Stimulated activated CD8-positive, alpha-beta memory T cell treated with anti-CD3 and anti-CD28 coated beads, Interleukin-4, amount 100 ng/mL, for 1 hour (primary cell): ENCODE measurements at places on chromosomes 6 and 20.

GRCh38 chr6:27545271-27546046 is 72.6 kb upstream of the ZNF184 start:
- DNase-seq, result no peak

DNA sequence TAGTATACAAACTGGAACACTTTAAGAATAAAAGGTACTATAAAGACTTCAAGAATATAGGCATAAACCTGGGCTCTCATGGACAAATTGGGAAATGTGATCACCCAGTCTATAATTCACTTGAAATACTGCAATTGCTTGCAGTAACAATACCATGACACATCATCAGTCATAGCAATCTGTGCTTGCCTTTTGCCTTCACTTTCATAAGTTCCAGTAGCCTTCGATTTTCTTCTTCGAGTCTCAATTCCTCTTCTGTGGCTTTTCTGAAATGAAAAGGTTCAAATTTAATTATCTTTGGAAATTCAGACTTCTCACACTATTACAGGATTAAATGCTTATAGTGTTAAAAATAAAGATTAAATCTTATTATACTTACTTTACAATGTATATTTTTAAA is 96.3 kb upstream of the ZBTB24 start:
- DNase-seq, result no peak

- no peak for DNase-seq
These were observed 12.9 kb upstream of the CEP85L start for GRCh38 chr6:118663993-118664985.

DNA sequence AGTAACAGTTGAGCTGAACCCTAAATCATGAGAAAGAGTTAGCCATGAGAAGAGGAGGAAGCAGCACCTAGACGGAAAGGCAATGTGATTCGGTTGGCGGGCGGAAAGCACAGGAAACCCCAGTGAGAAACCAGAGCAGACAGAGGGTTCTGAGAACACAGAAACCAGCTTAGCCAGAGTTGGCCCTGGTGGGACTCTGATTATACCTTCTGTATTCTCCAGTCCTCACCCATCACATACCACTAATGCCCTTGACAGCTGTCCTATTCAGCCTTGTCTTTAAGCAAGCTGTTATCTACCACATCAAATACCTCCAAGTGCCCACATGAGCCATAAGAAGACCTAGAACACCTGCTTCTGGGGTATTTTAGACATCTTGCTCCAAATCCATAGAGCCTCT is 58.9 kb upstream of the LRRC1 start:
- DNase-seq, result peak; percentile 10

DNA sequence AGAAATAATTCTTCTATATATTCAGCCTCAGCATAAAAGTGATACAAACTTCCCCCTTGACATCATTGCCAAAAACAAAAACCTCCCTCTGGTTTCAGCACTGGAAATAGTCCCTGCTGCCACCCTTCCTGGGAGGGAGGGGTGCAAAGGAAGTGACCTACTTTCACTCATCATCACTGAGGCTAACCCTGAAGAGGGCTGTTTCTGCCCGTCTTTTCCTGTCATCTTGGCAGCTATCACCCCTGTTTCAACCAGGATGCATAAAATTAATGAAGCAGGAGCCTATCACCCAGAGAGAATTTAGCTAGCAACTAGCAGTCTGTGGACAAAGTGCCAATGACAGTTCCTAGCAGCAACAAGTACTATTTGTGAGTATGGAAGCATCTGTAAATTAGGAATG is 397.8 kb downstream of the LAMA2 start:
- no peak for DNase-seq

DNA sequence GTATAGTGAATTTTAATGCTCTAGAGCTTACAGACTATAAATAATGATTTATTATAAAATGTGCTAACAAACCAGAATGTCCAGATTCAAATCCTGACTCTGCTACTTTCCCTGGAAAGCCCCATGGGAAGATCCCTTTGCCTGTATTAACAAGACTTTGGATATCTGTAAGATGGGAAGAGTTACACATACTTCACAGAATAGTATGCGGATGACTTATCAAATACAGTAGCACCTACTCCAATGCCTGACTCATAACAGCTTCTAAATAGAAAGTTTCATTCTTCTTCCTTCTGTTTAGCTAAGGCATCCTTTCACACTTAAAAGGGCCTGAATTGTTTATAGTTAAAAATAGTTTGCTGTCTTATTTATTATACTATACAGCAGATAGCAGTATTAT is 166.3 kb downstream of the KCNQ5 start:
- no peak for DNase-seq

DNA sequence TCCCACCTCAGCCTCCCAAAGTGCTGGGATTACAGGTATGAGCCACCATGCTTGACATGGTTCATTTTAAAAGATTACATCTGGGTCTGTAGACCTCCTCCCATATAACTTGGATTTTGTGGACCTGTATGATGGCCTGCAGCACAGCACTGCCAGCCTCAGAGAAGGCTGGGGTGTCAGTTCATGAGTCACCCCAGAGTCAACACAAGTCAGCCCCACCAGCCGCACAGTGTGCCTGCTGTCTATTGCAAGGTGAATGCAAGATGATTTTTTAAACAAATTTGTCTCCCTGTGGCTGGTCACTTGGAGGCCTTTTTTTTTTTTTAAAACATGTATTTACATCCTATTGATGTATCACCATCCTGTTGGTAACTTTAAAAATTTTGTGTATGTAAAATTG is 76.7 kb downstream of the RREB1 start:
- no peak for DNase-seq
